Fibroblast of lung (primary cell): ENCODE measurements at places on chromosomes 6 and 20.

- DNase-seq, result no peak
Measured at GRCh38 chr20:45374101-45374467, 4.0 kb downstream of the TP53TG5 start.

GRCh38 chr6:53134601-53135235 is 13.9 kb downstream of the GCM1 start:
- no peak for DNase-seq

- no peak for DNase-seq
Measured at GRCh38 chr20:46139266-46139889, 21.3 kb downstream of the CD40 start.

DNA sequence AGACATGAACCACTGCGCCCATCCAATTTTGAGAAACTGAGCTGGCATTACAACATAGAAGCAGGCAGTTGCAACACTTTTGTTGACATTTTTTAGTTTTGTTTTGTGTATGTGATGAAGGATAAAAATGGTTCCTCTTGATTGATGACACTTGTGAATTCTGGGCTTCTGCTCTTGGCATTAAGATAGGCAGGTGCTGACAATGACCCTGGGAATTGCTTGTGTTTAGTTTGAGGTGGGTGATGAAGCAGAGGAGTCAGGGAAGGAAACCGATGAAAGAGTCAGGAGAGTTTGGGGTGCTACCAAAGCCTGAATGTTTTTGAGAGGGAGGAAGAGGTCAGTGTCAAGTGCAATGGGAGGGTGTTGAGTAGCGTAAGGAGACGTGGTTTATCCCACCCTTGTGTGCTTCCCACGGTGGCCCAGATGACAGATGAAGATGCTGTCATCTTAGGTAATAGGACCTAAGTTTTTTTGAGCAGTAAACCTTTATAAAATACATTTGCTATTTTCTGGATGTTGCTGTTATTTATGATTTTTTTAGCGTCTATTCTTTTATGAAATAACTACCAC is 19.4 kb downstream of the CDS2 start:
- DNase-seq, result no peak

- no peak for DNase-seq
Measured at GRCh38 chr6:13273931-13274706, 54.2 kb downstream of the TBC1D7 start.

GRCh38 chr6:57075092-57075491 is 14.9 kb upstream of the ZNF451 start:
- no peak for DNase-seq

- peak; percentile 30 for DNase-seq
Measured at GRCh38 chr6:54244430-54244829, 63.8 kb upstream of the TINAG start.

- peak; percentile 18 for DNase-seq
Measured at GRCh38 chr20:14336686-14337085, 726 bp downstream of the FLRT3 start.

DNA sequence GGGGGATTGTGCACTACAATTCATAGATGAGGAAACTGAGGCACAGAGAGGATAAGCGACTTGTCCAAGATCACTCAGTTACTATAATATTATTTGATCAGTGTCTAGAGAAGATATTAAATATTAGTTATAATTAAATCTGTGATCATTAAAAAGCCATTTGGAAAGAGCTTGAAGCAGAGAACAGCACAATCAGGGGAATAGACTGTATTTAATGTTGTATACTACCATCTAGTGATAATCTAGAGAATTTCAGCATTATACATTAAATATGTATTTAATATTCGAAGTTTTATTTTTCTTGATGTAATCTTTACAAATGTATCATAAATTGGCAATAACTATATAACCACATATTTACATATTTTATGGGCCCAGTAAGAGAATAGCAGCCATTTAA is 20.1 kb upstream of the MTCL3 start:
- peak; percentile 67 for DNase-seq

DNA sequence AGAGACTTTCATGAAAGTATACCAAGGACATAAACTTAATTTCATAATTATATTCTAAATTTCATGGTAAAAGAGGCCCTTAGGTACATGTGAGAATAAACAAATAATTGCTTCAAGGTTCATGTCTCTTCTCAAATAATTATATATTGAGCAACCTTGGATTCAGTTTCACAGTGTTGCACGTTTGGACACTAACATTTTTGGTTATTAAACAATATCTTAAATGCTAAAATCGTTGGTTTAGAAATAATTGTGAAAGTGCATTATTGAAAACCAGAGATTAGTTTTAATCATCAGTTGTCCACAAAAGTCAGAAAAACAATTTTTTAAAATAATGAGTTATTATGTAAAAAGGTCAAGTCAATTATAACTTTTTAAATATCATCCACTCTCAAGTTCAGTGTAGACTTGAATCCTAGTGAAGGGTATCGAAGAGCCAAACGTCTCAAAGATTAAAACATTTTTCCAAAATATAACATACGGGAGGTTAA is 227.1 kb upstream of the DEFB112 start:
- no peak for DNase-seq

DNA sequence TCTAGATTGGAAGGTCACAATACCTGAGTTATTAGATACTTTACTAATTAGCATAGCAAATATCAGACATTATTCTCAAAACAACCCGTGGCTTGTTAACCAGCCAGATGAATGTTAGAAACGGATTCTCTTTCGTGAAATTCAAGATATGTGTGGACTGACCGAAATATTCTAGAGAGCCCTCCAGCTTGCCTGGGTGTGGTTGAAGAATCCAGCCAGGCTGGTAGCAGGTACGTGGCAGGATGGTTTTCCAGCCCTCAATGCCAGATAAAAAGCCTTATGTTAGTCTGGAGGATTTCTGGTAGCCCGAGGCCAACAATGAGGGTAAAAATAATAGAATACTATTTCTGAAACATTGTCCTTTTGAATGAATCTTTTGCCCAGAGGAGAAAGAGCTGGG is 19.3 kb downstream of the ECT2L start:
- DNase-seq, result no peak

- DNase-seq, result peak; percentile 43
Measured at GRCh38 chr20:3890398-3890751, 1.2 kb downstream of the PANK2 start.

DNA sequence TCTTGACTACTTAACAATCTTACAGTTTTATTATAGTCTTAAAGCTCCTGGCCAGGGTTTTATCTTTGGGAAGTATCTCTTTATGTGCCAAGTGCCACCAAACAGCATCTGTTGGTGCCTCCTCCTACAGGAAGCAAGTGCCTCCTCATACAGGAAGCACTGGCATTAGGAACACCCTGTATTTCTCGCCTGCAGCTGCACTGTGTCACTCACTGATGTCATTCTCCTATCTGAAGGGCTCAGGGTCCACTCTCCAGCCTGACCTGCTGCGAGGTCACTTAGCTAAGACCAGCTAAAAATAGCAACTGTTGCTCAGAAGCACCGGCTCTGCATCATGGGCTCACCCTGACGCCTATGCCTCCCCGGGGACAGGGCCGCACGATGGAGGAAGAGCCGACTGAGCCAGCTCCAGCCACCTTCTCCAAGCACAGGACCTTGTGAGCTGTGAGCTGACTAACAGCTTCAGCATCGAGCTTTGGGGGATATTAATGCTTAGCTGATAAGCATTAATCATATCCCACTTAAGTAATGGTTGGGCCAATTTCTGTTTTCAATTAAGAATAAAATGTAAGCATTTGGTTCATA is 66.3 kb upstream of the CD93 start:
- peak; percentile 72 for DNase-seq

DNA sequence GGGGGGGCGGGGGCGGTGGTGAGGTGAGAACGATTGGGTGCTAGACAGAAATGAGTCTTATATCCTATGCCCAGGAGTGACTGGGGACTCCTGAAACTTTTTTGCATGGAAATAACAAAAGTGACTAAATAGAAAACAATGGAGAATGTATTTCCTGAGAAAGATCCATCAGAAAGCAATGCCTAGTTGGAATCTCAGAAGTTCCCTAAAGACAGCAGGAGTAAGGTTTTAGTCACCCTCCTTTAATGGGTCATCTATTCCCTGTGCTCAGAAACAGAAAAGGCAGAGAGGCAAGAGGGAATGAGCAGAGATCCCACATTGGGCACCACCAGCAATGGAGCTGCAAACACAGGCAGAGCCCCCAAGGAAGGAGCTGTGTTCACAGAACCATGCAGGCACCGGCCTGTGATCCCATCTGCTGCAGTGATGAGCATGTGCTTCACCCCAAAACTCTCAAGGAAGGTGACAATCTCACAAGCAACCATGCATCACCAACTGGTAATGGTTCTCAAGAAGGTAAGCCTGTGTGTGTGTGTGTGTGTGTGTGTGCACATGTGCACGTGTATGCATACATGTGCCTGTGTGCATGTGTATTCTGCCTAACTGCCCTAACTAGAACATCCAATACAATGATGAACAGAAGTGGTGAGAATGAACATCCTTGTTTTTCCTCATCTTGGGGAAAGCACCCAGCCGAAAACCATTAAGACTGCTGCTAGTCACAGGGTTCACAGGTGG is 168.4 kb downstream of the WDR27 start:
- no peak for DNase-seq
